ENCODE measurements at places on chromosomes 13 and 19.

GRCh38 chr13:24684600-24684998 is 4.4 kb downstream of the ATP12A start:
- peak; percentile 34 for DNase-seq

GRCh38 chr13:102799426-102800144 is 666 bp downstream of the BIVM start:
- no peak for DNase-seq

- DNase-seq, result no peak
These were observed 38.5 kb downstream of the TPT1 start for GRCh38 chr13:45302507-45302906.

GRCh38 chr13:64909184-64909583 is 2321.0 kb downstream of the PCDH9 start:
- DNase-seq, result no peak

DNA sequence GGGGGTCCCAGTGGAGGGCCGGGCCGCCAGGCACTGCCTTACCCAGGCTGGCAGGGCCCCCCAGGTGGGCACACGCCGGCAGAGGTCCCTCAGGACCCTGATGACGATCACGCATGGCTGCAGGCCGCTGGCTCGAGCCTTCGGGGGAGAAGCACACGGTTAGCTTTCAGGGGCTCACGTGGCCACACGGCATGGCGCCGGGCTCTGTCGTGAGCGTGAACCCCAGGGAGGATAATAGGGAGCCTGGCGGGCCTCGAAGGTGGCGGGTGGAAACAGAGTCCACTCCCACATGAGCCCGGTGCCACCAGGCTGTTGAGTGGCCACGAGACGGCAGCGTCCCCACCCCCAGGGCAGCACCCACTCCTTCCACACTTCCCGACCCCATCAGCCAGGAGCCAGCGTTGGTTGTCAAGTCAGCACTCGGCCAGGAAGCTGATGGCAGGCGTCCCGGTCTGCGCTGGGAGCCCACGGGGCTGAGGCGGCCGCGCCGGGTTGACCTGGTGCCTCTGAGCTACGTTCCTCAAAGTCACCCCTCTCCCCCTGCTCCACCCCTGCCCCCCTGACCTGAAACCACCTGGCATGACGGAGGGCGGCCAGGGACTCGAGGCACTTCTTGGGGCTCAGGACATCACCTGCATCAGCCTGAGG is 24.7 kb upstream of the MATK start:
- no peak for DNase-seq

DNA sequence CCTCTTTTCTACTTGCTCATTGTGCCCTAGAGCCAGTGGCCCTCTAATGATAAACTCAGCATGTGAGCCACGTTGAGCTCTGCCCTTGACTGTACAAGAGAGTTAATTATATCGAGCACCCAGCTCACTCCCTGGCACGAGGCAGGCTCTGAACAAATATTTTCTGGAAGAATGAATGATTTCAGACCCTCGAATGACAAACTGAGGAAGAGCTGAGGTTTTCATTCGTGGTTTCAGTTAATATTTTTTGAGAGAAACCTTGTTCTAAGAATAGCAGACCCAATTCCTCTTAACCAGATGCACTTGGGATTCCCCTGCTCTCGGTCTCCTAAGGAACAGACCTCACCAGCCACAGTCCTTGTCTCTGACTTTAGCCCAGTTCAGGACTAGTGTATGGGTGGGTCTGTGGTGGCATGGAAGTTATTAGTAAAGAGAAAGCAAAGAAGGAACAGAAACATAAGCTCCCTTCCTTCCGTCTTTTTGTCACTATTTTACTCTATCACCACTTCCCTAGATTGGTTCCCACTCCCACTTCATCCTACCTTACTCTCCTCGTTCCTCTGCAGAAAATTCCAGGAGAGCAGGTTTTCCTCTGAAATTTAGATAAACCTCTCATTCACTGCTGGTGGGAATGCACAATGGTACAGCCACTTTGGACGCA is 22.1 kb upstream of the WDFY2 start:
- DNase-seq, result no peak

DNA sequence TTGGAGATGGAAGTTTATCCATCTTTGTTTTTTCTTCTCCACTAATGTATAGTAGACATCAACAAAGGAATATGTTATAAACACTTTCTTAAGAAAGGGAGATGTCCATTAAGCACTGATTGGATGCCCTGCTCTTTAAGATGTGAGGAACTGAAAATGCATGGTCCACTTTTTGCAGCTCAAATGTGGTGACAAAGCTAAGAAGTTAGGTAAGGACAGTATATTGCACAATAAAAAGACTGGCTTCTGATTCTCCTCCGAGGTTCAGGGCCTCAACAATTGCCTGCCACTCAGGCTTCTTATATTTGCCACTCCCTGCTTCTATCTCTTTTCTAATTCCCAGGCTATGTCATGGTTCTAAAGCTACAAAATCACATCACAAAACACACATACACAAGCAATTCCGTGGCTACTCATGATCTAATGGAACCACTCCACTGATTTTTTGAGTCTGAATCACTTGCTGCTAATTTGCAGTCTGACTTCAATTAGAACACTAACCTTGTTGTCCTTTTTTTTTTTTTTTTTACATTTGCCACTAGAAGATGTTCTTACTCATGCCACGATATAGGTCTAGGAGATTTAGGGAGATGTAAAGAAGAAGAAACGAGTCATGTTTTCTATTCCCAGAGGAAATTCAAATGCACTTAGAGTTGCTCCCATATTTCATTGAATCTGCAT is 29.6 kb upstream of the TNFSF11 start:
- peak; percentile 54 for DNase-seq

- DNase-seq, result peak; percentile 95
These were observed 3.4 kb downstream of the ITGBL1 start for GRCh38 chr13:101455863-101456262.

DNA sequence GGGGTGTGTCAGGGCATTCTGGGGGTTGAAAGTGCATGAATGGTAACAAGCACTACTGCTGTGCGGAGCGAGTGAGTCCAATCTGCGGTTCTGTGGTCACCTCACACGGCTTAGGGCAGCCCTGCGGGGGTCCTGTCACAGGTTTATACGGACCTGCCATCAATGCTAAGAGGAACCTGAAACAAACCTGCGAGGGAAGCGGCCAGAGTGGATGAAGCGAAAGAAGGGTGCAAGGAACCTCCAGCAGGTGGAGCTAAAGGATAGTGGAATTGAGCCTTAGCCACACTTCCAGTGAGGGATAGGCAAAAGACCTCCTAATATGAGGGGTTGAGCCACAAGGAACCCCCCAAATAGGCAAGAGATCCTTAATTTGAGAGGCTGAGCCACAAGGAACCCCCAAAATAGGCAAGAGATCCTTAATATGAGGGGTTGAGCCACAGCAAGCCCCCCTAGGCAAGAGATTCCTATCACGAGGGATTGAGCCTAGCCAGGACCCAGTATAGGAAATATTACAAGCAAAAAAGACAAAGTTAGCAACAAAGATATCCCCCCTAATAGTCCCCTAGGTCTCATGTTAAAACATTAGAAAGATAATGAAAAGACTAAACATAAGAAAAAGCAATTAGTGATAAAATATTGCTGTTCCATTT is 6.3 kb upstream of the ZNF69 start:
- peak; percentile 45 for DNase-seq

DNA sequence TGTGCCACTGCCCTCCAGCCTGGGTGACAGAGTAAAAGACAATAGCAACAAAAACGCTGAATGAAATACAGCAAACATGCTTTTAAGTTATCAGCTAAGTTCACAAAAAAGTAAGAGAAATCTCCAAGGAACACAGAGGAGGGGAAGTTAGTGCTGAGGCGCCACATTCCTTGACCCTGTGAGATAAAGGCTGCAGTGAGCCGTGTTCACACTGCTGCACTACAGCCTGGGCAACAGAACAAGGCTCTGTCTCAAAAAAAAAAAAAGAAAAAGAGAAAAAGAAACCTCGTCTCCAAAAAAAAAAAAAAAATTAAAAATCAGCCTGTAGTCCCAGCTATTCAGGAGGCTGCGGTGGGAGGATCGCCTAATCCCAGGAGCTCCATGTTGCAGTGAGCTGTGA is 16.3 kb upstream of the DOCK6 start:
- no peak for DNase-seq

GRCh38 chr13:95226476-95226875 is 74.8 kb downstream of the ABCC4 start:
- DNase-seq, result no peak

DNA sequence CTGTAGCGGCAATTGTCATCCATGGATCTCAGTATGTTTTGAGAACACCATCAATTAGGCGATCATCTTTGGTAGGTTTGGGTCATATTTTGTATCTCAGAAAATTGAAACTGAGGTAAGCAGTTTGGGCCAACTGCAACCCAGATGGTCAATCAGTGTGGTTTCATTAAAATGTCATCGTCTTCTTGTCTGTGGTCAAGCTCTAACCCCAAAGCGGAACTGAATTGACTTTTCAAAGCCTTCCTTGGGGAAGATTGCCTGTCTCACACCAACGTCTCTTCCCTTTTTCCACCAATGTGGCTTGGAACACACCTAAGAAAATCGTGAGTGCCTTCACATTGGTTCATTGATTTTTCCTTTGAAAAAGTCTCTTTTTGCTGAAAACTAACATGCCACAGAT is 56.3 kb upstream of the UBAC2 start:
- DNase-seq, result no peak

- peak; percentile 36 for DNase-seq
These were observed 17.7 kb upstream of the UPF1 start for GRCh38 chr19:18814063-18814462.

DNA sequence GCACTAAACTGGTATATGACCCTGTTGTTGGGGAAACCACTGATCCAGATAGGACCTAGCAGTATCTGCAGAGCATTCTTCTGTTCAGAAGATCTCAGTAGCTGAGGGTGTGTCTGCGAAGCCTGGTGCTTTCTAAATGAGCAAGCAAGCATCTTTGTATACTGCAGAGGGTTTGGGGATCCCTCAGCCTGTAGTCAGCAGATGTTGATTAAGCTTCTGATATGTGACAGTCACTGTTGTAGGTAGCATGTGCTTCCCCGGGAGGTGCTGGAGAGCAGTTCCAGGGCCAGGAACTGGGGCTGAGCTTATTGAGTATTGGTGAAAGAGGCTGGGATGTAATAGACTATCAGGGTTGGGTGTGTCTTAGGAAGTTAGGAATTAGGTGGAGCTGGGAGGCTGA is 1.5 kb downstream of the SCAF1 start:
- no peak for DNase-seq

DNA sequence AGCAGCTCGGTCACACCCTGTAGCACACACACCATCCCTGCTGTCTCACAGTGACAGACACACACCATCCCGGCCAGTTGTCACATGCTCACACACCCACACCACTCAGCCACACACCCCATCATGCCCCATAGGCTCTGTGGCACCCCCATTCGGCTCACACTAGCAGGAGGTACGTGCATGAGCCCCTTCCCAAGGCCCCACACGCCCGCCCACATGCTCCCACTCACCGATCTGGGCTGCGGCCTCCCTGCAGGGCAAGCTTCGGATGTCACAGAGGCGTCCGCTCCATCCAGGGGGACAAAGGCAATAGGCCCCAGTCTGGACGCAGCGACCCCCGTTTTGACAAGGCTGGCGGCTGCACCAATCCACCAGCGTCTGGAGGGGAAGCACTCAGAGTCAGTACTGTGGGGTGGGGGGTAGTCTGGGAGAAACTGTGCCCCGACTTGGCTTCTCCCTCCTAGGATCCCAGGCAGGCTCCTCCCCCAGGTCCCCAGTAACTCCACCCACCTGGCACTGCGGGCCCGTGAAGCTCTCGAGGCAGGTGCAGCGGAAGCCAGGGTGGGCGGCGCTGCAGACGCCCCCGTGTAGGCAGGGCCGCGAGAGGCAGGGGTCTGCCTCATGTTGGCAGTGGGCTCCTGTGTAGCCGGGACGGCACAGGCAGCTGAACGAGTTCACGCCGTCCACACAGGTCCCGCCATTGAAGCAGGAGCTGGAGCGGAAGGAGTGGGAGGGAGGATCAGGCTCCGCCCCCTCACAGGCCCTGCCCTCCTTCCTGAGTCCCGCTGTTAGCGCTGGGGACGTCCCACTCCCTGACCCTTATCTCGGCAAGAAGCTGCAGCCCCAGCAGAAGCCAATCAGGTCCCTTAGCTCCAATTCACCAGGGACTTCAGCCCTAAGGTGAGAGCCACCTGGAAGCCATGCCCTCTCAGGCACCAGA is 20.1 kb downstream of the NOTCH3 start:
- no peak for DNase-seq

DNA sequence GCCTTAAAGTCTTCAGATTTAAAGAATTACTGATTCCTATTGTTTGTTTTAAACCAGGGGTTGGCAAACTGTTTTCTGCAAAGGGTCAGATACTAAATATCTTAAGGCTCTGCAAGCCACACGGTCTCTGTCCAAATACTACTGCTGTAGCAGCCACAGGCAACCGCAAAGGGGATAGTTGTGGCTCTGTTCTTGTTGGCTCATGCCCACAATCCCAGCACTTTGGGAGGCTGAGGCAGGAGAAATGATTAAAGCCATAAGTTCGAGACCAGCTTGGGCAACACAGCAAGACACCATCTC is 22.4 kb downstream of the RANBP3 start:
- DNase-seq, result no peak

DNA sequence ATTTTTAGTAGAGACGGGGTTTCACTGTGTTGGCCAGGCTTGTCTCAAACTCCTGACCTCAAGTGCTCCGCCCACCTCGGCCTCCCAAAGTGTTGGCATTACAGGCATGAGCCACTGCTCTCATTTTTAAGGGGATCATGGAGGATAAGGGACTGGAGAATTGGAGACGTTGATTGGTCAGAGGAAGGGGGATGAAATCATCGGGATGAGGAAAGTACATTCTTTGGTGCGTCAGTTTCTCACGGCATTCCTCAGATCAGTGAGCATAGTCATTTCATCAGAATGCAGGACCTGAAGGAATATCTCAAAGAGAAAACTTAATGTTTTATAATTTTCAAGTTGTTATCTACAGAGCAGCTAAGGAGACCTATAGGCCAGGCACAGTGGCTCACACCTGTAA is 14.0 kb downstream of the ZNF114 start:
- peak; percentile 94 for DNase-seq

DNA sequence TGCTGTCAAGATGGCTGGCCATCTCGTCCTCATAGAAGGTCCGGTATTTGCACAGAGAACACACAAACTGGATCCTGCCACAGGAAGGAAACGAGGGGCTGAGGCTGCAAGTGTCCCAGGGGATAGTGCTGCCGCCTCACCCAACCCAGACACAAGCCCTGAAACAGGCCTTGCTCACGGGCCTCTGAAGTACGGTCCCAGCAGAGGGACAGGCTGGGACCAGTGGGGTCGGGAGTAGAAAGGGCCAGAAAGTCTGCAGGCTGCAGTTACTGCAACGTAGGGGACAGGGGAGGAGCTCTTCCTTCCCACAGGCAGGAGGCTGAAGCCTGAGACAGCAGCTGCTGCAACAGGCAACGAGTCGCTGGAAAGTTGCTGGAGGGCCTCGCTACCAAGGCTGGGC is 18.2 kb upstream of the AKAP8 start:
- no peak for DNase-seq

DNA sequence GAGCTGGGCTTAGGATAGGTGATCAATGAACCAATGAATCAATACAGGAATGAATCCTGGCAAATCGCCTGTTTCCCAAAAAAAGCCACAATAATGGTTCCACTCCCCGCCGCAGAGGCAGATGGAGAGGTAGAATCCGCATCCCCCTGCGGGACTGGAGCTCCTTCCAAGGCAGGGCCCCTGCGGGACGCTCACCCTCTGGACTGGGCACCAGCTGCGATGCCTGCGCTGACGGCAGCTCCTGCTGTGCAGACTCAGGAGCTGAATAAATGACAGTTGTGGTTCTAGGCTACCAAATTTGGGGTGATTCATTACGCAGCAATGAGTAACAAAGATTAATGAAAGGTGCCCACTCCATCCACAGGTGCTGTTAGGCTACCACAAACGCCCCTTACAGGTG is 8.8 kb upstream of the CDC34 start:
- no peak for DNase-seq

Data from fibroblast of skin of right biceps (primary cell).